ENCODE measurements at places on chromosomes 5 and 9.

- DNase-seq, result no peak
These were observed 110.7 kb upstream of the IL12B start for GRCh38 chr5:159440968-159441367.

DNA sequence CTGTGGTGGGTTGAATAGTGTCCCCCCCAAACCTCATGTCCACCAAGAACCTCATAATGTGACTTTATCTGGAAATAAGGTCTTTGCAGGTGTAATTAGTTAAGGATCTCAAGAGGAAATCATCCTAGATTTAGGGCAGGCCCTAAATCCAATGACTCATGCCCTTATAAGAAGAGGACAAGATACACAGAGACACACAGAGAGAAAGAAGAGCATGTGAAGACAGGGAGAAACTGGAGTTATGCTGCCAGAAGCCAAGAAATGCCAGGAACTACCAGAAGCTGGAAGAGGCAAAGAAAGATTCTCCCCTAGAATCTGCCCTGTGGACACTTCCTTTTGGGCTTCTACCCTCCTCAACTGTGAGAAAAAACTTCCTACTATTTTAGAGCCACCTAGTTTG lies 8.8 kb downstream of the FAM13B start:
- DNase-seq, result no peak

GRCh38 chr9:124005029-124005771 lies 6.4 kb upstream of the LHX2 start:
- no peak for DNase-seq

DNA sequence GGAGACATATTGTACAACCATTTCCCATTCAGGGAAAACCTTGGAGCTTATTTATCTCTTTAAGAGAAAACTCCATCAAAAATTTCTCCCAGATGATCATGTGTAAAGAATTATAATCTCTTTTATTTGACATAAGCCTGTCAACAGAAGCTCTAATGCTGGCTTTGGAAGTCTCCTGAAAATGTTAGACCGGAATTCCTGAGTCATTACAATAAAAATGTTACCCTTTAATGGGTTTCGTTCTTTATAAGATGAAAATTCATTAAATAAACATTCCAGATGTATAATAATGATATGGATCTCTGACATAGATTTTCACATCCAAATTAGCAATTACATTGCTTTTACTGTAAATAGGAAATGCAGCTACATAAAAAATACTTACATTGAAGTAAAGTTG lies 1036.4 kb downstream of the EFNA5 start:
- no peak for DNase-seq

DNA sequence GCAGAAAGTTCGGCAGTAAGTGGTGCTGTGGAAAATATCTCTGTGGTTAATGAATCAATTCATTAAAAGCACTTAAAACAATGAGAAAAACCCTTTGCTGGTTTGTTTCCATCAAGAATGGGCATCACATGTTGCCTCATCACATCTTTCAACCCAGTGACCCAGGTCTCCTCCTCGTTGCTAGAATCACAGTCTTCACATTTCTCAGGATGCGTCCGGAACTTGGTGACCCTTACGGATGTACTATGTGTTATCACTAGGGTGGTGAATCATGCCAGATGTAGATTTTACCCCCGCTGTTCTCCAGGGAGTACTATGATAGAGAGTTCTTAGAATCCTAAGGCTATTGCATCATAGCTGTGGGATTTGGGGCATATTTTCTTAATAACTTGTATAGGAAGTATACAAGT lies 217.9 kb upstream of the KLF4 start:
- DNase-seq, result no peak

DNA sequence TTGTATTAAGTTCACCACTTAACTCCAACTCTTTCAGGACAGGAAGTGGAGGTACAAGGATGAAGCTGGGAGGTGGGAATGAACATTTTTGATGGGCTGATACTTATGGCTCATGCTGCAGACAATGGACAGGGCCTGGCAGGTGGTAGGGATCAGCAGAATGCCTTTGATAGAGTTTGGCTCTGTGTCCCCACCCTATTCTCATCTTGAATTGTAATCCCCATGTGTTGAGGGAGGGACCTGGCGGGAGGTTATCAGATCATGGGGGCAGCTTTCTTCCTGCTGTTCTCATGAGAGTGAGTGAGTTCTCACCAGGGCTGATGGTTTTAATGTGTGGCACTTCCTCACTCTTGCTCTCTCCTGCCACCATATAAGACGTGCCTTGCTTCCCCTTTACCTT lies 87.3 kb upstream of the PRLR start:
- DNase-seq, result no peak

GRCh38 chr9:30575691-30576090 lies 1808.8 kb upstream of the ACO1 start:
- no peak for DNase-seq

DNA sequence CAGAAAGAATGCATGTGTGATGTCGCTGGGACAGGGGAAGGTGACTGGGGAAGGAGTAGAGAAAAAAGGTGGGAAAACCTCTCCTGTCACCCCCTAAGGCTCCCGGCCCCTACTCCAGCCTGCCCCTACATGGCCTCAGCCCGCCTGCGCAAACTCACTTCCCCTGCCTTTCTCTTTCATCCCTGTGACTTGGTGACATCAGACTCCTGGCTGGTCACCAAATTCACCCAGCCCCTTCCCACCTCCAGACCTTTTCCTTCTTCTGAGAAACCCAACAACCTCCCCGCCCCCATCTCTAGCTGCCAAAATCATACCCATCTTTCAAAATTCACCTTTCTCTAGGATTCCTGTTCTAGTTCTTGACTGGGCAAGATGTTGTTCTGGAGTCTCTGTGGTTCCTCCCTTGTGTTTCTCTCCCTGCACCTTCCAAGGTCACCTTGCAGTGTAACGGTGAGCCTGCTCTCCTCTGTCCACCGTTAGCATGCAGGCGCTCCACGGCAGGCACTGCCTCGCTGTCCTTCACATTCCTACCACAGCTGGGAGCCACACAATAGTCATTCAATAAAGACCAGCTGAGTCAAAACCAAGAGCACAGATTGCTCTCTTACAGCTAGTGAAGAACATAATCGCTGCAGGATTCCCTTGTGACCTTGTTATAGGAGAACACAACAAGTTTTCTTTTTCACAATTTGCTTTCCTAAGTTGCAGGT lies 134.5 kb downstream of the FANCC start:
- DNase-seq, result peak; percentile 2

- DNase-seq, result no peak
These were observed 5.0 kb downstream of the TJP2 start for GRCh38 chr9:69179037-69179436.

- DNase-seq, result no peak
These were observed 12.3 kb downstream of the IFNA21 start for GRCh38 chr9:21154018-21154608.

DNA sequence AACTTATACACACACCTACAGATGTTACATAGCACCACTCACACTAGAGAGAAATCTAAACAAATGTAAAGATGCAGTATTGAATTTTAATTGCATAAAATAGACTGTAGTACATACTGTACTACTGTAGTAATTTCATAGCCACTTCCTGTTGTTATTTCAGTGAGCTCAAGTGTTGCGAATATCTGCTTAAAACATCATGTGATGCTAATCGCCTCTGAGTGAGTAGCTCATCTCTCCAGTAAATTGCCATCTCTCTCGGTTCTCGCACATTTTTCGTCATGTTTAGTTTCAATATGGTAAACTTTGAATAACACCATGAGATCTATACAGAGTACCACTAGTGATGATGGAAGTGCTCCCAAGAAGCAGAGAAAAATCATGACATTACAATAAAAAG lies 22.0 kb upstream of the ARHGEF28 start:
- DNase-seq, result no peak

DNA sequence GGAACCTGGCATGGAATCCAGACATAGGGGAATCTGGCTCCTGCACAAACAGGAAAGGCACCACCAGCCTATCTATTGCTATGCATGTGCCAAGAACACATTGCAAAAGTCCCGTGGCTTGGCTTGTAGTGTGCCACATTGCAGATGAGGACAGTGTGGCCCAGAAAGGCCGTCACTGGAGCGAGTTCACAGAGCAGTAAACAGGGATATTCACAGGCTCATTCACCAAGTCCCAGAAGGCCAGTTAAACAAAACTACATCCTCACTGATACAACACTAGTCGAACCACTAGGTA lies 39.6 kb upstream of the TRIM32 start:
- no peak for DNase-seq

DNA sequence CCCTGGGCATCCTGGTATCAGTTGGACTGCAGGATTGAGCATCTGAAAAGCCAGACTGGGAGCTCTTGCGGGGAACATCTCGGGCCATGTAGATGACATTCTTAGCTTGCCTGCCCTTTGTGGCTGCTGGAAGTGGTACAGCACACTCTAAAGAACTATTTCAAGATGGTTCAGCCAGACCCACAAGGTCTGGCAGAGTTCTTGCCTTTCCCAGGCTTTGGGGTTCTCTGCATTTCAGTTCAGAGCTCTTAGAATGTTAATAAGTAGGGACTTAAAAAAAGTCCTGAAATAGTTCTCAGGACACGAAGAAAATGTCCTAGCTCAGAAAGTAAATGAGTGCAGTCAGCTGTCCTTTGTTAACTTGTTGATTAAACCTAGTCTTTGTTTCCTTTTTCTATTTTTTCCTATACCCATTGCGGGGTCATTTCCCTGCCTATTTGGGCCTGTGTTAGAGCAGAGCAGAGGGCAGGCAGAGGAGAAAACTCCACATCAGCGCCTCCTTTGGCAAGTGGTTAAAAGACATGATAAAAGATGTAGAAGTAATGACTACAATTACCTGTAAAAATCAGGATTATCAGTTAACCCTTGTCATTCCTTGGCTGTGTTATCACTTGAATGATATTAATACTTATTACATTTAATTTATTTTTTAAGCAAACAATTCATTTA lies 291.5 kb downstream of the ZSWIM6 start:
- peak; percentile 10 for DNase-seq

- DNase-seq, result peak; percentile 22
These were observed 256.0 kb downstream of the TMEM167A start for GRCh38 chr5:82820961-82821845.

- no peak for DNase-seq
These were observed 138.5 kb downstream of the AOPEP start for GRCh38 chr9:94864862-94865509.

Measured in NCI-H2227 treated with DMSO at 0.1 percent for 48 hours (cell line).